Stimulated activated CD4-positive, alpha-beta T cell treated with anti-CD3 and anti-CD28 coated beads, TNF-alpha, amount 100 ng/mL, for 48 hours (primary cell): ENCODE measurements at places on chromosomes 16 and 17.

DNA sequence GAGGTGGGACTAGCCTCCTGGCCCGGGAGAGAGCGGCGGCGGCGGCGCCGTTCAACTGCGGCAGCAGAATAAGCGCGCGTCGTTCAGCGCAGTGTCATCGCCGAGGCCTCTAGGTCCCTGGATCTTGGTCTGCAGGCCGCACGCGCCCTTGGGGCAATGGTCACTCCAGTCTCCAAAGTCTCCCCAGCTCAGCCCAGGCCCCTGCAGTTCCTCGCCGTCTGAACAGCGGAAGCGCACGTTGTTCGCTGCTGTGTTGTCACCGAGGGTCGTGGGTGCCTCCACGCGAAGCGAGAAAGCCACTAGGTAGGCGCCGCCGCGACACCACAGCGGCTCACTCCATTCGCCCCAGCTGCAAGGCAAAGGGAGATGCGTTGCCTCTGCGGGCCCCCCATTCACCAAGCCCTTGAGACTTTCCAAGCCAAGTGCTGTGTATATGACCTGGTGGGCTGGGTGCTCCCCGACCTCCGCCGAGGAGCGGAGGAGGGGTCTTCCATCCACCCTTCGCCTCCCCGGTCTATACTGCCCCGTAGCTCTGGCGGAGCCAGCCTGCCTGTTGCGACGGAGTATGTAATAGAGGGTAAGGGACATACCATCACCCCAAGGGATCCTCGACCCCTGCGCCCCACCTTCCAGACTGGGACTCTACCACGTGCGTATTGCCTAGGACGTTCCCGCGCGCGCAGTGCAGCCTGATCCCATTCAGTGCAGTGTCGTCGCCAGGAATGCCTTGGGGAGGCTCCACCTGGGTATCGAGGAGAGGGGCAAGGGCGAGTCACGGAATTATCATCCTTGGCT, 656 bp downstream of the VMO1 start:
- no peak for DNase-seq

DNA sequence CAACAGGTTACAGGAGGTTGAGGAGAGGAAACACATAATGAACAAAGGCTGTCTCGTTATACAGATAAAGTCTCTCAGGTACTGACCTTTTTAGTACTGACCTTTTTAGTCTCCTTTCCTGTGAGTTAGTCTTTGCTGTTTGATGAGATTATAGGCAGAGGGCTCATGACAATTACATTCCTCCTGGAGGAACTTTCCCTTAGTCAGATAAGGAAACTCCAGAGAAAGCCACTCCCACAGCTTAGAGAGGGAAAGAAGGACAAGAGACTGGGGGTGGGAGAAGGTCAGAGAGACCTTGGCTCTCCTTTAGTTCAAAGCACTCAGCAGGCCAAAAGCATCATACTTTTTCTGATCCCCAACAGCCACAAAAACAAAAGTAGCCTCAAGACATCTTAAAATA, 15.3 kb upstream of the PSMD7 start:
- DNase-seq: no peak

- no peak for DNase-seq
Measured at GRCh38 chr16:73418051-73418450, 370.1 kb upstream of the ZFHX3 start.

DNA sequence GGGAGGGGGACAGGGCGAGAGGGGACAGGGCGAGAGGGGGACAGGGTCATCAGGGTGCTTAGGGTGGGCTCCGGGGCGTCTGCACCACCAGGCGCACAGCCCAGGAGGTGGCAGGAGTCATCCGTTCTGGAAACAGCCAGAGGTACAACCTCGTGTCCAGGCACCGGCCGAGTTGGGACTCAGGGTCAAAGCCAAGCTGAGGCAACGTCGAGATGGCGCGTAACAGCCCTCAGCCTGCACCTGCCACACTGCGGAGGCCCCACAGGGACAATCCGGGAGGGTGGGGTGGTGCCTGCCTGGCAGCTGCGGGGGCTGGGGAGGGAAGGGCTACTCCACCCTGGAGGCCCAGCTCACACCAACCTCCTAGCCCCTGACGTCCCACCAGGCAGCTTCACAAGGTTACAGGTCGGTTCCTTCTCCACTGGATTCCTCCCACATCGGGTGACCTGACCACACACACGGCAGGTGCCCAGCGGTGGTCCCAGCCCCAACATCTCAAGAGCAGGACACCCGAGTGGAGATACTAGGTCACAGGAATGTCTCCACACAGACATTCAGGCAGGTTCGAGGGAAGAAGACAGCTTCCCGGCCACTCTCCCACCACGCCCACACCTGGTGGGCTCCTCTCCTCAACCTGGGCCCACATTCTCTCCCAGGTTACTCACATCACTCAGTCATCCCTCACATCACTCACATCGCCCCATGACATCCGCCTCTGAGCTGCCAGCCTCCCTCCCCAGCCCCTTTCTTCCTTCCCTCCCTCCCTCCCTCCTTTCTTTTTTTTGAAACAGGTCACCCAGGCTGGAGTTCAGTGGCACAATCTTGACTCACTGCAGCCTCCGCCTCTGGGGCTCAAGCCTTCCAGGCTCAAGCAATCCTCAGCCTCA, 47.3 kb downstream of the RPH3AL start:
- DNase-seq: no peak

DNA sequence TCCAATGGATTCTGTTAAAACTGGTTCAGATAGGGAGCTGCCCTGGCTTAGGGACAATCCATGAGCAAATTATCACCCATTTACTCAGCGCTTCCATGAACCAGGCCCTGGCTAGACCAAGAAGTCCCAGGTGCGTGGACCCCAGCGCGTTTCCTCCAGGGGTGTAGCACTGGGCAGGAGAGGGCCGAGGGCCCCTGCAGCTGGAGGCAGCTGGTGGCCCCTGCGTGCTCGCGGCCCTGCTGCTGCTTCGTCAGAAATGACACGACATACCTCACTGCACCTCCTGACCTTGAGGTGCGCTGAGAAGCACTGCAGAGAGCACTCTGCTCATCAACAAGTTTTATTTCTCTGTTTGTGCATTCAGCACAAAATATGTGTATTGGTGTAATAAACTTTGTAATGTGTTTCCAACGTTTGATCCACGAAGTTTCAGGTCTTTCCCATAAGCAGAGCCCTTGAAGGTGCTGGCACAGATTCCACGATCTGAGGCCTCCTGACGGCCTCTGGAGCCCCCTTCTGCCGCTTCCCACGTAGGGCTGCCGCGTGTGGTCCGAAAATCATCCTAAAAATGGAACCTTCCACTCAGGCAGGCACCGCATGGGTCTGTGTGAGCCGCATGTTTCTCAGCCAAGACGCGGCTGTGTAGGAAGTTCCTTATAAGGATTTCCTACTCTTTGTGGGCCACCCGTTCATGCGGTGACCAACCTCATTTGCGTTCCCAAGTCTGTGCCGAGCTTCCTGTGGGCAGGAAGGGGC, 50.8 kb upstream of the ZCCHC14 start:
- DNase-seq: no peak

DNA sequence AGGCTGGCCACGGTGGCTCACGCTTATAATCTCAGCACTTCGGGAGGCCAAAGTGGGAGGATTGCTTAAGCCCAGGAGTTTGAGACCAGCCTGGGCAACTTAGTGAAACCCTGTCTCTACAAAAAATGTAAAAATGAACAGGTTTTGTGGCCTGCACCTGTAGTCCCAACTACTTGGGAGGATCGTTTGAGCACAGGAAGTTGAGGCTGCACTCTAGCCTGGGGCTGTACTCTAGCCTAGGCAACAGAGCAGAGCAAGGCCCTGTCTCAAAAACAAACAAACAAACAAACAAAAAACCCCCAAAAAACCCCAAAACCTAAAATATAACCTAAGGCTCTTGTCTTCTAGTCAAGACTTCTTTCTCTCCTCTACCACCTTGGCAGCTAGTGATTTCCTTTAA, 7.4 kb upstream of the HIGD1B start:
- DNase-seq: no peak

DNA sequence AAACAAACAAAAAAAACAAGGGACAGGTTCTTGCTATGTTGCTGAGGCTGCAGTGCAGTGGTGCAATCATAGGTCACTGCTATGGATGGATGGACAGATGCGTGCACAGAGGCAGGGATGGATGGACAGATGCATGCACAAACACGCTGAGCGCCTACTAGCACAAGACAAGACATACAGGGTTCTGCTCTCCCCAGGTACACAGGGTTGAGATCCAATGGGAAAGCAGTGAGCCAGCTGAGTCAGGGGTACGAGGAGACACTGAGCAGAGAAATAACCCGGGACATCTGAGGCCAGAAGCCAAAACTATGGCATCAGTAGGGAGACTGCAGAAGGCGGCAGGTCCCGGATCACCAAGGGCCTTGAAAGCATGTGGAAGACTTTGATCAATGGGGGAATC, 6.2 kb downstream of the IL32 start:
- no peak for DNase-seq

DNA sequence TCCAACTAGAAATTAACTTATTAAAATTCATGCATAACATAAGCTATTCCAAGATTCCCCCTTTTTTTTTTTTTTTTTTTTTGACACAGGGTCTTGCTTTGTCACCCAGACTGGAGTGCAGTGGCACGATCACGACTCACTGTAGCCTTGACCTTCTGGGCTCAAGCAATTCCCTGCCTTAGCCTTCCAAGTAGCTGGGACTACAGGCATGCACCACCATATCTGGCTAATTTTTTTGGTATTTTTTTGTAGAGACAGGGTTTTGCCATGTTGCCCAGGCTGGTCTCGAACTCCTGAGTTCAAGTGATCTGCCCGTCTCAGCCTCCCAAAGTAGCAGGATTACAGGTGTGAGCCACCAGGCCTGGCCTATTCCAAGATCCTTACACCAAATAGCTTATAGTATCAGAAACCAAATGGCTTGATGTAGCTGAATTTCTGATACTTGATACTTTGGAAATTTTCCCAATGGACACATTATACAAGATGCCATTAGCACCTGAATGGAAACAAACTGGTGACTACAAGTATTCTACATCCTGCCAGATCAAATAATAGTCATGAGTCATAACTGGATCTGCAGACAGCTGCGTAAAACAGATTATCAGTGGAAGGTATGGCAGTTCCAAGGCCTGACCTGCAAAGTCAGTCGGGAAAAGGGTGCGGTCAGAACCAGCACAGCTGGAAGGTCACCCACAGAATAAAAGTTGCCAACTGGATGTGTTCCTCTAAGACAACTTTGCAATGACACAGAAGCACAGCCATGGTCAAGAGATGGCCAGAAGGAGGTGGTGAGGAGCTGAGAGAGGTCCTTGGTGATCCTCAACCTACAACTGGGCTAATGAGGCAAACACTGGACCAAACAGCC, 14.5 kb downstream of the TUBG1 start:
- DNase-seq: no peak

- DNase-seq: no peak
Measured at GRCh38 chr17:34386697-34387550, 23.9 kb upstream of the CCL1 start.

GRCh38 chr17:43683928-43684653, 22.4 kb upstream of the MEOX1 start:
- no peak for DNase-seq

GRCh38 chr17:41803049-41804020, 8.4 kb downstream of the P3H4 start:
- no peak for DNase-seq

DNA sequence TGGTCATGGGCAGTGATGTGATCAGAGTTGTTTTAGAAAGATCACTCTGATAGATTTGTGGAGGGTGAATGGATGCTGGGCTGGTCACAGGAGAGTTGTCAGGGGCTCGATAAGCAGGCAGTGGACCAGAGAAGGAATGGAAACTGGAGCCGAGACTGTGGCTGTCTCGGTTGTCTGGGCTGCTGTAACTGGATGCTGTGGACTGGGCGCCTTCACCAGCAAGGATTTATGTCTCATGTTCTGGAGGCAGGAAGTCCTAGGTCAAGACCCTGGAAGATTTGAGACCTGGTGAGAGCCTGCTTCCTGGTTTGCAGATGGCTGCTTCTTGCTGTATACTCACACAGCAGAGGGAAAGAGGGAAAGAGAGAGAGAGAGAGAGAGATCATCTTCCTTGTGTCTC, 203.6 kb downstream of the HS3ST4 start:
- no peak for DNase-seq

- no peak for DNase-seq
Measured at GRCh38 chr17:82217120-82217529, 4.5 kb upstream of the CCDC57 start.

- no peak for DNase-seq
Measured at GRCh38 chr17:74888469-74888868, 5.0 kb downstream of the FADS6 start.
